ENCODE measurements at places on chromosomes 13 and 19.

GRCh38 chr19:42154471-42155323 lies 22.5 kb upstream of the POU2F2 start:
- DNase-seq: no peak

- no peak for DNase-seq
Observed at GRCh38 chr13:32917504-32917903, 98.7 kb upstream of the KL start.

DNA sequence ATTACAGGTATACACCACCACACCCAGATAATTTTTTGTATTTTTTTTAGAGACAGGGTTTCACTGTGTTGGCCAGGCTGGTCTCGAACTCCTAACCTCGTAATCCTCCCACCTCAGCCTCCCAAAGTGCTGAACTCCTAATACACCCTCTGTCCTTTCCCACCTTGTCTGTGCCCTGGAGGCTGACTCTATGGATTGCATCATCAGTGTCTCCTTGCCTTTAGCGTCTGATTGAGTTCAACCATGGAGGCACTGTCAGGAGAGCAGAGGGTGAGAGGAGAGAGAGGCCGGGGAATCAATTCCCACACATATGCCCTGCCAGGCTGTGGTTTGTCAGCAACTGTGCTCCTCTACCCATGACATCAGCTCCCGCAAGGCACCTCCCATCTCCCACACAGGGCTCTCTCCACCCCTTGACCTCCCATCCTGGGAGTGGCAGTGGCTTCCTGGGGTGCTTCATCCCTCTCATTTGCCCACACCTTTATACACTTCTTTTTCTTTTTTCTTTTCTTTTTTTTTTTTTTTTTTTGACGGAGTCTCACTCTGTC lies 12.6 kb upstream of the LILRB4 start:
- DNase-seq: no peak

DNA sequence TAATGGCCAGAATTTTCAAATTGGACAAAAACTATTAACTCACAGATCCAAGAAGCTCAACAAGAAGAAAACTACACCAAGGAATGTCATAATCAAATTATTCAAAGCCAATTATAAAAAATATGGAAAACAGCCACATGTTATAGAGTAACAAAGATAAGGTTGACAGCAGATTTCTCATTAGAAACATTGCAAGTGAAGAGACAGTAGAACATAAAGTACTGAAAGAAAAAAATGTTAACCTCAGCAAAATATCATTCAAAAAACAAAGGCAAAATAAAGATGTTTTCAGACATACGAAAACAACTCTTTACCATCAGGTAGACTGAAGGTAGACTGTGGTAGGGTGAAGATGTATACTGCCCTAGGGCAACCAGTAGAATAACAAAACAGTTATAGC lies 83.4 kb downstream of the KCNRG start:
- no peak for DNase-seq
